ENCODE measurements at places on chromosomes 6 and 20. TPM values are rescaled to one million over a fixed set of nuclear protein-coding genes. Genes with fewer than 3 reads are reported as not detected.
A peak's percentile ranks its signal among the peaks of the same experiment; 100 is the strongest.

- no peak for DNase-seq
These were observed 105.8 kb downstream of the RNF144B start for GRCh38 chr6:18492972-18493371.

- DNase-seq = peak; percentile 79
These were observed 3.3 kb downstream of the ID1 start for GRCh38 chr20:31608251-31608945.

The ARMC12 gene
- 0.29 TPM for total RNA-seq

The NOP56 gene
- 141 TPM for total RNA-seq

The DLL1 gene
- total RNA-seq = 4.2 TPM

- DNase-seq = no peak
These were observed 6.4 kb upstream of the SLC12A5 start for GRCh38 chr20:46022411-46023147.

The ELOVL4 gene
- total RNA-seq = 2.8 TPM

The MACROD2 gene
- 0.79 TPM for total RNA-seq

GRCh38 chr20:43383026-43383795 is 74.5 kb upstream of the SRSF6 start:
- DNase-seq = no peak

Data from kidney epithelial cell (primary cell).